ENCODE measurements at places on chromosomes 3 and 15. TPM values are rescaled to one million over a fixed set of nuclear protein-coding genes. Genes with fewer than 3 reads are reported as not detected.

DNA sequence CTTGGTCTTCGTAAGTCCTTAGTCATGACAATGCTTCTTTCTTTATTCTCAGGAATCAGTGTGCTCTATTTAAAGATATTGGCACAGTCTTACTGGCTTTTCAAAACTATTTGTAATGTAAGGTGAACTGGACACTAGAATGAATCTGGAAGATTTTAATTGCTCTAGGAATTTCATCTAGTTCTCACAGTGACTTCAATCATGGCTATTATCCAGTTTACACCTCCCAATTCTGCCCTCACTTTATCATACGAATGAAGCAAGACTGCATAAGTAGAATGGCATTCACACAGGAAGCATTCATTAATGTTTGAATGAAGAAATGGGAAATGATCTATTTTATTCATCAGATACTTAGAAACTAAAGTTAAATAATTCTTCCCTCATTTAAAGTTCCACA, 26.7 kb upstream of the DRD3 start:
- no peak for DNase-seq
- peaks cover 8% of the 10 kb centered on the region for H3K4me1 ChIP-seq
- H3K27ac ChIP-seq: no peak overlapping the region
- no peaks in the 10 kb centered on the region for H3K36me3 ChIP-seq

- H3K27me3 ChIP-seq: peaks cover 7% of the 10 kb centered on the region
- no peak overlapping the region for H3K4me3 ChIP-seq
- no peak overlapping the region for H3K27ac ChIP-seq
- peaks cover 8% of the 10 kb centered on the region for H3K4me1 ChIP-seq
- no peaks in the 10 kb centered on the region for H3K36me3 ChIP-seq
- DNase-seq: no peak
Measured at GRCh38 chr3:71956716-71957115, 171.8 kb upstream of the PROK2 start.

GRCh38 chr3:39113291-39113690, 5.8 kb downstream of the TTC21A start:
- peaks cover 31% of the 10 kb centered on the region for H3K4me1 ChIP-seq
- H3K27me3 ChIP-seq: no peaks in the 10 kb centered on the region
- H3K4me3 ChIP-seq: no peak overlapping the region
- H3K27ac ChIP-seq: no peak overlapping the region
- no peak for DNase-seq

The SPATA12 gene
- polyA plus RNA-seq: not detected

DNA sequence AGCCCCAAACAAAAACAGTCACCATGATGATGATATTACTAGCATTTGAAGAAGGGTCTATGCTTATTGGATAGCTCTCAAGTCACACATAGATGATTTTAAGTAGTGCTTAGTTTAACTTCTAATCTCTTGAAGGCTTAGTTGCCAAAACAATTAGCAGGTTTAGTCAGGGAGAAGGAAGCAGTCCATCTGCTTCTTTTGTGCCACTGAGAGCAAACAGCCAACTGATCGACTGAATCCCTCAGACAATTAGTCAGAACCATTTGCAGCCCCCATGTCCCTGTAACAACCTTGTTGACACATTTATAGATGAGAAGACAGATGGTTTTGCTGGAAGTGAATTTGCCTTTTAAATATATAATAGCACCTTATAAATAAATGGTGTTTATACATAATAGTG, 585.1 kb upstream of the SUCLG2 start:
- no peaks in the 10 kb centered on the region for H3K4me1 ChIP-seq
- H3K36me3 ChIP-seq: no peaks in the 10 kb centered on the region
- H3K27ac ChIP-seq: no peak overlapping the region

The CLDN16 gene
- polyA plus RNA-seq: not detected

DNA sequence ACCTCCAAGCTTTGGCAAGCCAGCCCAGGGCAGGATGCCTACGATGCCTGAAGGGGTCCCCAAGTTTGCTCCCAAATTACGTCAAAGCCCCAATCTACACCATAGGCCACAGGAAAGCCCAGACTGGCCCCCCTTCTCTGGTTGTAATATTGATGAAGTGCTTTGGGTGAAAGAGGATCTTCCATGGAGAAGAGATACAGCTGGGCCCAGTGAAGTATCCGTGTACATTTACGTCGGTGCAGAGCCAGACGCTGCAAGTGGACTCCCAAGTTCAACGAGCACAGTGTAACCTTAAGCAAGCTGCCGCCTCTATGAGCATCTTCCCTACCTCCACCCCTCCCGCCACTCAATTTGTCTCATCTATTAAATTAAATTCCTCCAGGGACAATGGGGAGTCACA, 100.1 kb upstream of the TPM1 start:
- DNase-seq: no peak
- H3K4me1 ChIP-seq: no peaks in the 10 kb centered on the region
- no peak overlapping the region for H3K4me3 ChIP-seq
- peaks cover 43% of the 10 kb centered on the region for H3K27me3 ChIP-seq
- no peaks in the 10 kb centered on the region for H3K36me3 ChIP-seq

DNA sequence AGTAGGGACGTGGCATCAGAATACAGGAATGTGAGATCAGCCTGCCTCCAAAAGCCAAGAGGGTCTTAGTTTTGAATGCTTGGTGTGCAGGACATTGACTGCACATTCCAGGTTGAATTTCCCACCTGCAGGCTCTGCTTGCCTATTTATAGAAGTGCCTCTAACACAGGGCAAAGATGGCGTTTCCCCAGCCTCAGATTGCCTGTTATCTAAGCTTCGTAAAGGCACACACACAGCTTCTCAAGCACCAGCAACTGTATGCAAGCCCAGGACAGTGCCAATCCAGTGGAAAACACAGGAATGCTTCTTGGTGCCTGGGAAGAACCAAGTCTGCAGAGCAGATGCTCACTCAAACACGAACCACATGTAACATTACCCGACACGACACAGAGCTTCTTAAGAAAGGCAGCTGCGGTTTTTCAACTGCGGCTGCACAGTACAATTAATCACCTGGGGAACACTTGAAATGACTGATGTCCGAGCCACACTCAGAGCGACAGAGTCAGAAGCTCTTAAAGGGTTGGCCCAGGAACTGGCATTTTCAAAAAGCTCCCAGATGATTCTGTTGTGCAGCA, 90.0 kb upstream of the ANKRD34C start:
- H3K27me3 ChIP-seq: peaks cover 41% of the 10 kb centered on the region
- no peaks in the 10 kb centered on the region for H3K36me3 ChIP-seq
- no peak for DNase-seq

- no peaks in the 10 kb centered on the region for H3K27me3 ChIP-seq
- no peak for DNase-seq
- peaks cover 11% of the 10 kb centered on the region for H3K4me1 ChIP-seq
- no peaks in the 10 kb centered on the region for H3K36me3 ChIP-seq
Measured at GRCh38 chr15:75215107-75216004, 13.7 kb downstream of the C15orf39 start.

The HTR3E gene
- polyA plus RNA-seq: not detected

The C3orf22 gene
- polyA plus RNA-seq: not detected

DNA sequence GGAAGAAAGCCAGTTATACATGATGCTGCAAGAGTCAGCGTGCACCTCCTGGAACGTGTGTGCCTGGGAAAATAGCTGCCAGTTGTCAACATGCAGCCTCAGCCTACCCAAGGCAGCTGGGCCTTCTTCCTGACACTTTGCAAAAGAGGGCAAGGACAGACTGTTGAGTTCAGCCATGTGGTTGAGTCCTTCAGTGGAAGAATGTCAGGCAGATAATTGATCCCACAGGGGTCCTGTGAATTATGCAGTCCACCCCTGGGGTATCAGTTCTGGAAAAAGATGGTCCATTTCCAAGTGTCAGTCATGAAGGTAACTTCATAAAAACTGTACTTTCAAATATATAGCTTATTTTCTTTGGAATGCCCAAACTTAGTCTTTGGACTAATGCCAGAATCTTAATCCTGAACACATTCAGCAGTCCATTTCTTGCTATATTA, 79.6 kb downstream of the ARNT2 start:
- no peaks in the 10 kb centered on the region for H3K36me3 ChIP-seq
- no peak overlapping the region for H3K4me3 ChIP-seq
- no peak for DNase-seq
- no peaks in the 10 kb centered on the region for H3K4me1 ChIP-seq
- peaks cover 7% of the 10 kb centered on the region for H3K27me3 ChIP-seq

GRCh38 chr15:63987796-63988378, 58.4 kb downstream of the DAPK2 start:
- no peaks in the 10 kb centered on the region for H3K36me3 ChIP-seq
- H3K27me3 ChIP-seq: no peaks in the 10 kb centered on the region
- no peak overlapping the region for H3K4me3 ChIP-seq
- no peak for DNase-seq

The RYR3 gene
- polyA plus RNA-seq: 0.86 TPM
